ENCODE measurements at places on chromosomes 4 and X.

DNA sequence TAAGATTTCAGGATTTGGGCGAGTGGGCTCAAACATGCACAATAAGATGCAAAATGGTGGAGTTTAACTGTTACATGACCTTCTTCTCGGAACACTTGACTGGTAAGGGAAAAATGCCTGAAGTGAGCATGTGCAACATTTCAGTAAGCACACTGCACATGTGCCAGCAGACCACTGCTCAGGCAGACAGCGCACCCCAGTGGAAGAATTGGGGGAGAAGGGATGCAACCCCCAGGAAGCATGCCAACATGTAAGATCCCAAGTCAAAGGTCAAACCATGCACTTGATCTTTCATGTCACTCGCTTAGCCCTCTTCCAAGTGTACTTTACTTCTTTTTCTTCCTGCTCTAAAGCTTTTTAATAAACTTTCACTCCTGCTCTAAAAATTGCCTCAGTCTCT lies 256.3 kb downstream of the CENPC start:
- DNase-seq, result no peak

- DNase-seq, result no peak
Observed at GRCh38 chr4:150078579-150079080, 385 bp downstream of the DCLK2 start.

DNA sequence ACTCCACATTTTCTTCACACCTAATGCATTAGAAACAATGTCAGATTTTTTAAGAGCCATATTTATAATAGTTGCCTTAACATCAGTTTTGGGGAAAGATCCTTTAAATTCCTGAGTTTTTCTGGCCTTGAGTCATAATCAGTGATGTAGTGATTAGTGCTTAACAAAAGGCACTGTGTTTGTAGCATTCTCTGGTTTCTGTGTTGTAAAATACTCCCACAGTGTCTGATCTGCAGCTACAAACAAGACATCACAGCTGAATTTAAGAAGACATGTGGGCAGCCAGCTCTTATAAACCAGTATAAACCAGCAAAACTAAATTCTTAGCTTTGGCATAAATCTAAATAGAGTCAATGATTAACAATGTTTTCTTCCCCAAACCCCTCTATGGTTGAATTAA lies 233.8 kb downstream of the FSTL5 start:
- no peak for DNase-seq

GRCh38 chr4:147550626-147551246 lies 66.5 kb upstream of the TMEM184C start:
- no peak for DNase-seq

GRCh38 chr4:169228076-169228475 lies 42.7 kb downstream of the SH3RF1 start:
- DNase-seq, result no peak

GRCh38 chr4:110510277-110510676 lies 34.3 kb downstream of the ENPEP start:
- no peak for DNase-seq

GRCh38 chr4:22179124-22179874 lies 230.7 kb upstream of the KCNIP4 start:
- DNase-seq, result no peak
